Amniotic stem cell (primary cell): ENCODE measurements at places on chromosomes 6 and 20.

GRCh38 chr6:117344444-117345291, 79.3 kb downstream of the VGLL2 start:
- DNase-seq = no peak

DNA sequence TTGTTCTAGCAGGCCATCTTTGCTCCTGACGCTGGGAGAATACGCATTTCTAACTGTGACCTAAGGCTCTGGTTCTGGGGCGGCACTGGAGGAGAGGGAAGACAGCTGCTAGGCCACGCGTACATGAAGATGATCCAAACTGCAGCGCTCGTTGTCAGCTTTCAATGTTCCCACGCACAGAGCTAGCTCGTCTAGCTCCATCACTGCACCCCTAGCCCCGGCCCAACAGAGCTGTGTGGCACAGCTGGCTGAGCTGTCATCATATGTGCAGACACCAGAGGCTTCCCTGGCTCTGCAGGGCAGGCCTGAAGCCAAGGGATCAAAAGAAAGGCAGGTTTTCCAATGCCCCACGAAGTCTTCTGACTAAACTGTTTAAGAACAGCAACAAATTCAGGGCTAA, 124.7 kb downstream of the IRF4 start:
- no peak for DNase-seq

DNA sequence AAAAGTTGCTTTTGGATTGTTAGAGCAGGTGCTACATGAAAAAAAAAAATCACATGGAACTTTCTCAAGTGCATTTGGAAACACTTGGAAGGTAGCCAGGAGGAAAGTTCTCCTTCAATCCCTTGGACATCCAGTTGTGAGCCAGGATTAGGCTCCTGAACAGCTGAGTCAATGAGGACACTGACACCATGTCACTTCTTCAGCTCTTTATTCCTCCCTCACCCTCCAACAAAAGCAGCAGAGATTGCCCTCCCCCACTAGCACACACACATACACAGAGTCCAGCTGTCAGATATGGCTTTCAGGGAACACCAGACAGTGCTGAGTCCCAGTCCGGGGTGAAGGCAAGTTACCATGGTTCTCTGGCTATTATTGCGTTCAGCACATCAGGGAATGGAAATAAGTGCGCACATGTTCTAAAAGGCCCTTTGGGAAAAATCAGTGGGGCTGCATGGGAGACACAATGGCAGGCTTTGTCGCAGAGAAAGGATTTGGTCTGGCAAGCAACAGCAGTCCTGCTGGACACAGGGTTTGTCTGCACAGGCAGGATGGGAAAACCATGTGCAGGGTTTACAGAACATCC, 124.7 kb upstream of the MARCKS start:
- DNase-seq = no peak

GRCh38 chr20:44963325-44964215, 2.7 kb upstream of the STK4 start:
- DNase-seq = no peak

GRCh38 chr6:35312807-35313206, 15.2 kb downstream of the DEF6 start:
- DNase-seq = no peak
